ENCODE measurements at places on chromosomes 7 and 10. TPM values are rescaled to one million over a fixed set of nuclear protein-coding genes. Genes with fewer than 3 reads are reported as not detected.

The CHAT gene
- total RNA-seq: not detected

The CYP3A4 gene
- total RNA-seq: not detected

The SLC35B4 gene
- 17.5 TPM for total RNA-seq

The PNLIP gene
- not detected for total RNA-seq

The UCN3 gene
- total RNA-seq: not detected

The FLNC gene
- total RNA-seq: 107 TPM

The LRRD1 gene
- not detected for total RNA-seq

The GARIN1A gene
- 2.4 TPM for total RNA-seq

The STEAP2 gene
- 50.0 TPM for total RNA-seq

The LIPM gene
- not detected for total RNA-seq

The SNX10 gene
- not detected for total RNA-seq

The FEZF1 gene
- not detected for total RNA-seq

The EGR2 gene
- 0.61 TPM for total RNA-seq

The TCF7L2 gene
- 20.4 TPM for total RNA-seq

The FXYD4 gene
- total RNA-seq: not detected
